ENCODE measurements at places on chromosomes 3 and 15.

GRCh38 chr15:27459836-27460235 lies 488.9 kb downstream of the GABRG3 start:
- DNase-seq, result no peak

DNA sequence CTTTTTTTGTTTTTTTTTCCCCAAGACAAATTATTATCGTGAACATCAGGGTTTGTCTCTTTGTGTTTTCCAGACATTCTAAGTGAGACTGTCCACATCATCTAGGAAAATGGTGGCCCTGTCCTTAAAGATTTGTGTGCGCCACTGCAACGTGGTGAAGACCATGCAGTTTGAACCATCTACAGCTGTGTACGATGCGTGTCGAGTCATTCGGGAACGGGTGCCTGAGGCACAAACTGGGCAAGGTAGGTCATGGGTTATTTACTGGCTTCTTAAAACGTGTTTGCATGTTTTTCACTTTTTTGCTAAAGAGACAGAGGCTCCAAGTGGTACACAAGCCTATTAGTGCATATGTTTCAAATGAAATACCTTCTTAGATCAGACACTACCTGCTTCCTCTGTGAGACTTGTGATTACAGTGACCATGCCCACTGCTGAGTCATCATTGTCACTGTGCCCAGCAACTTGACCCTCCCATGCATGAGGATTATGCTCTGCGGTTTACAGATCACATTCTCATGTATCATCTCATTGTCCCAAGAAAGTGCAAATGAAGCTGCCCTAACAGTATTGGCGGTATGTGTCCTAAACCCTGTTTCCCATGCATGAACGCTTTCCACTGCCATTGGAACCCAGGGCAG lies 395.2 kb upstream of the TPM1 start:
- DNase-seq, result no peak

DNA sequence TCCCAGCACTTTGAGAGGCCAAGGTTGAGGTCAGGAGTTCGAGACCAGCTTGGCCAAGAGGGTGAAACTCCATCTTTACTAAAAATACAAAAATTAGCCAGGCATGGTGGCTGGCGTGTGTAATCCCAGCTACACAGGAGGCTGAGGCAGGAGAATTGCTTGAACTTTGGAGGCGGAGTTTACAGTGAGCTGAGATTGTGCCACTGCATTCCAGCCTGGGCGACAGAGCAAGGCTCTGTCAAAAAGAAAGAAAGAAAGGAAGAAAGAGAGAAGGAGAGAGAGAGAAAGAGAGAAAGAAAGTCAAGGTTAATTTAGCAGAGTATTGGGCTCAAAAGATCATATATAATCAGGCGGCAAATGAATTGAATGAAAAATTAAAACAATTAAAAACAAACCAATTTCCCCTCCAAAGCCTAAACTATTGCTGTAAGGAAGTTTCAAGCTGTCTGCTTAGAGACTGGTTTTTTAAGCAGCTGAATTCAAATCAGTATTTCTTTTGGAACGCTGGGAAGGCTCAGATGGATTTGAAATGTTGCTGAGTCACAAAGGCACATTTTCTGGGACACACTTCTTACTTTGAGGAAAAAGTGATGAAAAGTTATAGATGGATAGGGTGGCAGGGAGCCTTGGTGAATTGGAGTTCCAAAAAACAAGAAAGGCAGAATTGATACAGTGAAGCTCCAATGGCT lies 81.3 kb upstream of the BHLHE40 start:
- DNase-seq, result no peak

DNA sequence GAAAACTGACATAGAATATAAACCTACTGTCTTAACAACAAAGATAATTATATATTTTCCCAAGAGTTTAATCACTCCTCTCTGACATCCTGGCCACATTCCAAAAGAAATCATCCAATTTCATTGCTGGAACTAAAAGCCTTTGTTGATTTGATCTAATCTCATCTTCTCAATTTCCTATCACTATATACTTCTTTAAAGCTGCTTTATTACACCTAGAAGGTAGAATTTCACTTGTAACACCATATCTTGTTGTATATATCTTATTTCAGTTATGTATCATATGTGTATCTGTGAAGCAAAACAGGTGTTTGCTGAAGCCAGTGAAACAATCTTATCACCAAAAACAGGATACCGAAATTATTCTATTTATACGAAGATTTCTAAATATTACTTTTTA lies 740.2 kb downstream of the ROBO1 start:
- no peak for DNase-seq

DNA sequence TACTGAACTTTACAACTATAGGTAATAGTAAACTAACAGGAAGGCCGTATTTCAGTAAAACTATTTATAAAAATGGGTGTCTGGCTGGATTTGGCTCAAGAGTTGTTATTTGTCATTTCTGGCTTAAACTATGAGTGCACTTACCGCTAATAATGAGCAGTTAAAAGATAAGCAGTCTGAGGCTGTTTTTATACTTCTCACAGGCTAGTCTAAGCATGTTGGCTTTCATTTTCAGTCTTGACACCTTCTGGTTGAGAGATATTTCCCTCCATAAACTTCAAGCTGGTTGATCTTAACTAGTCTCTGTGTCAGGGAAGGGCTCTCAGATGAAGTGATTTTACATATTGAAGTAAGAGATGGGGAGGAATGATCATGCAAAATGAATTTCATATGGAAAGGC lies 96.1 kb downstream of the RSRC1 start:
- no peak for DNase-seq

GRCh38 chr3:52122491-52122890 lies 31.7 kb downstream of the POC1A start:
- DNase-seq, result no peak

DNA sequence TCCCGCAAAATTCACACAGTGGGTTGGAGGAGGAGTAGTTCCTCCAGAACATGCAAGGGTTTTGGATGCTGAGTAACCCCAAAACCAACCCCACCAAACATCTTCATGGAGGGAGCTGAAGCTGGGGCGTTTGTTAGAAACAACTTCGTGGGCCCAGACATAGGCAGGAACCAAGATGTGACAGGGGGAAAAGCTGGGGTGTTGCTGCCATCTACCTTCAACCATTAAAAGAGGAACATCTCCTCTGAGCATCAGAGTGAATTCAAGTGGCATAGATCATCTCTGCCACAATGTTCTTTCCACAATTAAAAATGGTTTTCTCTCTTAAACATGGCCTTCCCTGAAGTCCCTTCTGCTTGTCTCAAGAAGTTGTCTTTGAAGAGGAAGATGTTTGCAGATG lies 20.5 kb downstream of the SIDT1 start:
- DNase-seq, result no peak

DNA sequence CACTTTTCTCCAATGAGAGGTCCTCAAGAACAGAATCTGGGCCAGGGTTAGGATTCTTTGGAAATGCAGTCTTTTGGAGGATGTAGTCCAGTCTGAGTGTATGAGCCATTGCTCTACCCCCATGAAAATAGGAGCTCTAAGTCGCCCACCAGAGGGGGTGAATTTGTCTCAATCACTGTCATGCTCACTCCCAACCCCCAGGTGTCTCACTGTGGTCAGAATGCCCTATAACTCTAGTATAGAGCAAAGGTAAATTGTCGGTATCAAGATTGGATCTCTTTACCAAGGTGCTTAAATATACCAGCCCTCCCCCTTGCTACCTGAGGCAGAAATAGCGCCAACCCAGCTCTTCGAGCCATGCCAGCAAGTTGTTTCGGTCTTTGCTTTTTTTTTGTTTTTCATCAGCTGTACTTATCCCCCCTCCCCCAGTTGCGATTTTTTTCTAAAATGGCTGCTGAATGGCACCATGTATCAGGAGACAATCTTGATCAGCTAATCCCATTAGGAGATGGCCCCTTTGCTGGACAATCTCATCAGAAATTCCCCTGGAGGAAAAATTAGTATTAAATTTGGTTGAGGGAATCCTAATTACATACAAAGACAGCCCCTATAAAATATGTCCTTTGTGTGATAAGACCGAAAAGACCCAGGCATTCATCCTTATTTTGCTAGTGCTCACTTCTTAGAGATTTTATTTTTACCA lies 130.7 kb downstream of the EBLN2 start:
- no peak for DNase-seq

- DNase-seq, result no peak
These were observed 477.8 kb downstream of the RBMS3 start for GRCh38 chr3:29758434-29759322.

DNA sequence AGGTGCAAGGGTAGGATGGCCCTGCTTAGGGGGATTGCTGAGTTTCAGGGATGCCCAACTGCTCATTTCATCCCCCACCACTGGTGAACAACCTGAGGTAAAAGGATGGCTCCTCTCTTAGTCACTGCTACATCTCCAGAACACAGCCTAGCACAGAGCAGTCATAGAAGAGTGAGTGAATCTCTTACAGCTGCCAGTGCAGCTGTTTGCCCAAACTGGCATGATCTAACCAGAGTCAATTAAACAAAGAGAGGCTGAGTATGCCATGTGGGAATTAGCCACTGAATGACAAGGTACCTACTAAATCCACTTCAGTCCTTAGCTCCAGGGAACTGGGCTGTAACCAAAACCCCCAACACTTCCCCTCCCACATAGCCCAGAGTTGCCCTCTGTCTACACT lies 6.8 kb upstream of the NCKIPSD start:
- DNase-seq, result no peak

- no peak for DNase-seq
These were observed 48.1 kb downstream of the COL8A1 start for GRCh38 chr3:99686469-99686868.

- DNase-seq, result no peak
These were observed 1257.1 kb downstream of the NSUN3 start for GRCh38 chr3:95319921-95320494.

DNA sequence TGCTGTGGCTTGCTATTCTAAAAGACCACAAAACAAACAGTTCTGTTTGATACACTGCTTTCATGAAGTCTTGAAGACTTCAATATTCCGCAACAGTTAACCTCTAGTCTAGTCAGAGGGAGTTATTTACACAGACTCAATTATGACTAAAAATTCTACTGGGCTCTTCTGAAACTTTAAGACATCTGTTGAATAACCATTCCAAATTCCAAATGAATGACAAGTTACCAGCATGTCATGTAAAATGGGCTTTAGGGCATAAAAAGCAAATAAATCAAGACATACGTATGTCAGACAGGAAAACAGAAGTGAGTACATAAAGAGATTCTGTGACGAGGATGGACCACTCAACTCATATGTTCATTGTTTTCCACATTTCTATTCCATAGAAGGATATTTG lies 93.9 kb downstream of the PLOD2 start:
- DNase-seq, result no peak

GRCh38 chr3:112486811-112487505 lies 12.3 kb downstream of the BTLA start:
- DNase-seq, result no peak

DNA sequence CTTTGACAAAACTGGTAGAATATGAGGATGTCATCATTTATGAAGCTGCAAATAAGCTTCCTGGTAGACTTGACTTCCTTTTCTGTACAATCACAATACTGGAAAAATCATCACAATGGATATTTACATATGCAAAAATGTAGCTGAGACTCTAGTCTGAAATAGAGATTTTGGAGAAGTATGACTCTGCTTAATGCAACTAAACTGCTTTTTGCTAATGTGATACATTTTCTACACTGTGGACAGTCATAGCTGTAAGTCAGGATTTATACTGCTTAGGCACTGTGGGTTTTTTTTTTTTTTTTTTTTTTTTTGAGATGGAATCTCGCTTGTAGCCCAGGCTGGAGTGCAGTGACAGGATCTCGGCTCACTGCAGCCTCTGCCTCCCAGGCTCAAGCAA lies 34.5 kb upstream of the ST3GAL6 start:
- DNase-seq, result no peak

DNA sequence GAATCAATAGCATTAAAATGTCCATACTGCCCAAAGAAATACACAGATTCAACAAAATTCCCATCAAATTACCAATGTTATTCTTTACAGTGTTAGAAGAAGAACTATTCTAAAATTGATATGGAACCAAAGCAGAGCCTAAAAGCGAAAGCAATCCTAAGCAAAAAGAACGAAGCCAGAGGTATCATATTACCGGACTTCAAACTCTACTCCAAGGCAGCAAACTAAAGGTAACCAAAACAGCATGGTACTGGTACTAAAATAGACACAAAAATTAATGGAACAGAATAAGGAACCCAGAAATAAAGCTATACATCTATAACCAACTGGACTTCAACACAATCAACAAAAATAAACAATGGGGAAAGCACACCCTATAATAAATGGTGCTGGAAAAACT lies 167.5 kb downstream of the ADAMTS9 start:
- DNase-seq, result no peak

GRCh38 chr3:141854599-141854998 lies 21.8 kb upstream of the ATP1B3 start:
- no peak for DNase-seq

DNA sequence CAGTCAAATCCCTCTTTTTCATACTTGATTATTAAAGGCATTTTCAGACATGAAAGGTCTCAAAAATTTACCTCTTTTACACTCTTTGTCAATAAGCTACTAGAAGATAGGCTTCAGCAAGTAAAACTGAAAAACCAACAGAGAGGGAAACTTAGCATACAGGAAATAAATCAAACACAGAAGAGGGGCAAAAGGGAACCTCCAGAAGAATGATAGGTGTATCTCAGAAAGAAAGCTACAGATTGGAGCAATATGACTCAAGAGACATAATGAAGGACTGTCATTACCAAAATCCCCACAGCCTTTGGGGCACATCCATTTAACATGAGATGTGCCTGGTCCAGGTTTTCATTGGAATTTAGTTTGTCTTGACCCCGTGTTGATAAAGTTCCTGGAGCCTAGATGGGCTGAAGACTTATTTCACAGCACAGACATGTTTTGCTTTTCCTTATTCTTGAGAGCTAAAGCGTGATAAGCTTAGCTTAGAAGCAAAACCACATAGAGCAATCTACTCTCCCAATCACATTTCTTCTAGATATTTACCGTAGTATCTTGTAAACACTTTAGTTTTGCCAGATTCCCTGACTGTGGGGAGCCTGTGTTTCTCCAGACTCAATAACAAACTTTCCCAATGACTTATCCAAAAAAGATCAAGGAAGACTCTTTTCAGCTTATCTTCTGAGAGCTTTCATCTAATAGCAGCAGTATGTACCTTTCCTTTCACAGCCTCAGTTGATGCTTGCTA lies 11.7 kb downstream of the LRRFIP2 start:
- no peak for DNase-seq

- no peak for DNase-seq
These were observed 9.5 kb downstream of the CHRD start for GRCh38 chr3:184389384-184389783.

DNA sequence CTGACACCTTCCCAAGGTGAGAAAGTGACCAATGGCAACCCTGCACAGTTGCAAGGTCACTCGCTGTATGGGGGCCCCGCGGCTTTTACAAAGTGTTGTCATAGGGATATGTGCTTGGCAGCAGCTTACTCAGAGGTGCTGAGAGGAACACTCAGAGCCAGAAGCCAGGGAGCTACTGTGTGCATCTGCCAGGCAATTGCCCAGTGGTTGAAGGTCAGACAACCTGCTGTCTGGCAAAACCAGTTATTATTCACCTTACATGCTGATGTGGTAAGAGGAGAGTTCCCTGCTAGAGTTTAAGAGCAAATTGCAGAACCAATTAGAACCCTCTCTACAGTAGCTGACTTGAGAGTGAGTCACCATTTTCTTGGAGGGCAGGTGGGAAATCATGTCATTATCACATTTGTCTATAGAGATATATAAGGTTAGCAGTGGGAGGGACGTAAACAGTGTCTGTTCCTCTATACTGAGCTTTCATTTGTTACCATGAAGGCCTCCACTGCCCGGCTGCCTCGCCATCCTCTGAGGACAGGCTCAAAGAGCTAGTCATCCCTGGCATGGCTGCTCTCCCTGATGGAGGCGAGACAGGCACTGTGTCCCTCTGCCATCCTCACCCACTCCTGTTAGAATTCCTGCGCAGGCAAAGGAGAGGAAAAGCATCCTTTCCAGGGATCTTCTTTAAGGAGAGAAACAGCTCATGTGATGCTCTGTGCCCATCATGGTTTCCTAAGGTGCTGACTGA lies 274.4 kb downstream of the PLCL2 start:
- DNase-seq, result no peak
